ENCODE measurements at places on chromosomes 7 and 10. TPM values are rescaled to one million over a fixed set of nuclear protein-coding genes. Genes with fewer than 3 reads are reported as not detected.
A peak's percentile ranks its signal among the peaks of the same experiment; 100 is the strongest.

DNA sequence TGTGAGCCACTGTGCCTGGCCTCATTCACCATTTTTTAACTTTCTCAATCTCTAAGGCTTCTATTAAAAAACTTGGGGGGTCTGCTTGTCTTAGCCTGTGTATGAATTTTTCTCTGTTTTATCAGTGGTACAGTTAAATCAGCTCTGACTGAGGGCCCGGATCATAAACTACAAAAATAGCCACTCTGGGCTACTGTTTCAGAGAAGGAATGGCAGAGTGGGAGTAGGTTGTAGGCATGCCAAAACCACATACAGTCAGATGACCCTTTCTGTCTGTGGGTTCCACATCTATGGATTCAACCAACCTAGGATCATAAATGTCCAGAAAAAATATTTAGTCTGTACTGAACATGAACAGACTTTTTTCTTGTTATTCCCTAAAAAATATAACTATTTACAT lies 21.3 kb downstream of the TBC1D12 start:
- H3K4me3 ChIP-seq = no peak overlapping the region
- H3K27me3 ChIP-seq = no peaks in the 10 kb centered on the region
- DNase-seq = no peak

- peak overlapping the region; percentile 84 for H3K27ac ChIP-seq
- H3K4me3 ChIP-seq = peak overlapping the region; percentile 50
- peak; percentile 74 for DNase-seq
- H3K4me1 ChIP-seq = peaks cover 55% of the 10 kb centered on the region
Measured at GRCh38 chr10:24118246-24118645, 90.7 kb upstream of the KIAA1217 start.

GRCh38 chr7:124924906-124925305 lies 4.7 kb downstream of the POT1 start:
- no peaks in the 10 kb centered on the region for H3K27me3 ChIP-seq
- H3K36me3 ChIP-seq = 0 out of 2 replicates have a peak, but pooled peaks cover 4% of the 10 kb centered on the region
- H3K4me3 ChIP-seq = no peak overlapping the region

GRCh38 chr7:37212556-37212955 lies 236.1 kb downstream of the ELMO1 start:
- H3K27ac ChIP-seq = no peak overlapping the region
- 0 out of 2 replicates have a peak, but pooled peaks cover 3% of the 10 kb centered on the region for H3K36me3 ChIP-seq
- no peaks in the 10 kb centered on the region for H3K27me3 ChIP-seq
- no peak for DNase-seq

Gene FFAR4
- not detected for total RNA-seq

Gene SH2D4B
- not detected for total RNA-seq

Gene ZNF853
- total RNA-seq = 10.6 TPM

Data from SJCRH30 (cell line).